ENCODE measurements at places on chromosomes 6 and 20.

DNA sequence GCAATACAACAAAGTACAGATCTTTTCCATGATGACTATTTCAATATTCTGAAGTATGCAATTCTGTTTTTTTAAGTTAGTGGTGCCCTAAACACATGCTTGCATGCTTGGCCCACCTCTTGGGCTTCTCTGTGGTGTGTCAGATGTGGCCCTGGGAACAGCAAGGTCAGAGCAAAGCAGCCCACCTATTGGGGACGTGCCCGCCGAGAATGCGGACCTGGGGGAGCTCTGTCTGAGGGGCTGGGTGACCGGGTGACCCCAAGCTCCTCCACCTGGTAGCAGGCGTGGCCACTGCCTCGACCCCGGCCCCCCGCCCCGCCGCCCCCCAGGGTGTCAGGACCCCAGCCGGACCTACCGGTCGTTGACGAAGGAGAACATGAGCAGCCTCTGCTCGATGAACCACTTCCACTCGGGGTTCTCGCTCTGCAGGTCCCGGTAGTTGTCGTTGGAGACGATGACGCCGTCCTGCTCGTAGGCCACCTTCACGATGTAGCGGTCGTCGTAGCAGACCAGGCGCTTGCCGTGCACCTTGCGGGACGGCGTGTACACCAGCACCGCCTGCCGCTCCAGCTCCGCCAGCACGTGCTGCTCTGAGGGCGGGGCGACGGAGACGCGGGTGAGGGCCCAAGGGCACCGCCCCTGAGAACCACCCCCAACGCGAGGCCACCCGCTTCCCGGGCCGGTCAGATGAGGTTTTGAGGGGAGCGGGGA lies 28.3 kb downstream of the ZC3H12D start:
- no peak overlapping the region for H3K4me3 ChIP-seq
- H3K27me3 ChIP-seq: peaks cover 8% of the 10 kb centered on the region
- DNase-seq: no peak
- H3K27ac ChIP-seq: no peak overlapping the region

DNA sequence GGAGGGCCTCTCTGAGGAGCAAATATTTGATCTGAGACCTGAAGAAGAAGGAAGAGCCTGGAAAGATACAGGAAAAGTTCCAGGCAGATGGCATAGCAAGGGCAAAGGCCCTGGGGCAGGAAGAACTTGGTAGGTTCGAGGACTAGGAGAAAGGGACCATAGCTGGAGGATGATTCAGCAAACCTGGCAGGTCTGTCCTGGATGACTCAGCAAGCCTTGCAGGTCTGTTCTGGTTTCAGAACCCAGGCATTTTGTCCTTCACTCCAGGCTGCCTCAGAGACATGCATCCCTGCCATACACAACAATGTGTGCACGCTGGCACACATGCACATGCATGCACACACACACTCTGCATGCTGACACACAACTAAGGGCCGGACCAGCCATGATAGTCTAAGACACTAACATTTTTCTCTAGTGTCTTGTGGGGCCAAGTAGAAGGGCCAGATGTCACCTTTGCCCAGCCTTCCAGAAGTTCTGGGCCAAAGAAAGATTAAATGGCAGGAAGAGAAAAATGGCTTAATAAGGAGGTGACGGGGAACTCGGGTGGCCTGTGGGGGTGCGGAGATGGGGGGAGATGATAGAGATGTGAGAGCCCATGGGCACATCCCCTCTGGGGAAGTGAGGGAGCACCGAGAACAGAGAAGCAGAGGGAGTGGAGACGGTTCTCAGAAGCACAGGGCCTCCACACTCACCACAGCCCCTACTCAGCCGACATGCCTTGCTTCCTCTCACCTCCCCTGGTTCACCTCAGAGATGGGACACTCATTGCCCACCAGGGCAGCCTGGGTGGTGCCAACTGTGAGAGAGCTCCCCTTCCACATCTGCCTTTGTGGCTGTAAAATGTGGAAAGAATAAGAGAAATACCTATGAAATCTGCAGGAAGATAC lies 15.4 kb upstream of the TRIB3 start:
- no peak overlapping the region for H3K4me3 ChIP-seq
- H3K36me3 ChIP-seq: no peaks in the 10 kb centered on the region
- DNase-seq: peak; percentile 64
- peaks cover 2% of the 10 kb centered on the region for H3K27me3 ChIP-seq
- H3K4me1 ChIP-seq: peaks cover 48% of the 10 kb centered on the region
- peak overlapping the region; percentile 54 for H3K27ac ChIP-seq

- H3K36me3 ChIP-seq: no peaks in the 10 kb centered on the region
- no peak overlapping the region for H3K4me3 ChIP-seq
- H3K4me1 ChIP-seq: no peaks in the 10 kb centered on the region
- H3K27ac ChIP-seq: no peak overlapping the region
- peaks cover 70% of the 10 kb centered on the region for H3K27me3 ChIP-seq
- no peak for DNase-seq
Observed at GRCh38 chr20:62433658-62434497, 6.5 kb upstream of the RBBP8NL start.

DNA sequence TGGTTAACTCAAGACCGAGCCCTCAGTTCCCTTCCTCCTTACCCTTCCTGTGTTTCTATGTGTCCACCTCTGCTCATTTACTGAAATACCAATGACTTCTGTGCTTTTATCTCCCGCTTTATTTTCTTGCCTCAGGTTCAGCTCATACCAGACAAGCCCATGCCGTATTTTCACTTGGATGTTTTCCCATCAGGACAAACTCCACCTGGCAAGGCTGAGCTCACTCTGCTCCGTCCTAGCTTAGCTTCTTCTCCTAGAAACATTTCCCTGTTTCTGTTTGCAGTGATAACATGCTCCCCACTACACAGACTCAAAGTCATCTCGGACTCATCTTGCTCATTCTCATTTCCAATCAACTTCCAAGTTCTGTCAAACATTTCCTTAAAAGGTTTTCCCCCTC lies 56.9 kb upstream of the TFB1M start:
- peaks cover 40% of the 10 kb centered on the region for H3K4me1 ChIP-seq
- H3K36me3 ChIP-seq: peaks cover 11% of the 10 kb centered on the region
- no peak overlapping the region for H3K27ac ChIP-seq
- H3K27me3 ChIP-seq: no peaks in the 10 kb centered on the region
- no peak for DNase-seq
- no peak overlapping the region for H3K4me3 ChIP-seq

DNA sequence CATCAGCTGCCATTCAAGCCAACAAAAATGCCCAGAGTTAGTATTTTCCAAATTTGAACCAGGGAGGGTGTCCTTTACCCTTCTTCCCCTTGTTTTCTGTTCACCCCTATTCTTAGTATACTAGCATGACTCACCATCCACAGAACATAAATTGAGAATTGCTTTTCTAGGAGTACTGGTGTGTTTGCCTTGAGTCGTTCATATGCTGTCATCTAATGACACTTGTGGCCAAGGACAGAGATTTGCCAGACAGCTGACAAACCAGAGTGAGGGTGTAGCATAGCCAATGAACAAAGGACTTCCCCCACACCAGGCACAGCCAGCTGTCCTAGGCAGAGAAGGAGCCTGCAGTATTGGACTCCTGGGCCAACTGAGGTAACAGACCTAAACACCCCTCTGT lies 62.2 kb downstream of the FILIP1 start:
- no peak overlapping the region for H3K4me3 ChIP-seq
- H3K4me1 ChIP-seq: peaks cover 34% of the 10 kb centered on the region
- H3K27ac ChIP-seq: peak overlapping the region; percentile 39
- DNase-seq: peak; percentile 43
- 0 out of 2 replicates have a peak, but pooled peaks cover 2% of the 10 kb centered on the region for H3K36me3 ChIP-seq

- H3K4me3 ChIP-seq: no peak overlapping the region
- DNase-seq: no peak
- no peak overlapping the region for H3K27ac ChIP-seq
- peaks cover 9% of the 10 kb centered on the region for H3K4me1 ChIP-seq
Observed at GRCh38 chr20:63877755-63878470, 12.8 kb downstream of the TPD52L2 start.

DNA sequence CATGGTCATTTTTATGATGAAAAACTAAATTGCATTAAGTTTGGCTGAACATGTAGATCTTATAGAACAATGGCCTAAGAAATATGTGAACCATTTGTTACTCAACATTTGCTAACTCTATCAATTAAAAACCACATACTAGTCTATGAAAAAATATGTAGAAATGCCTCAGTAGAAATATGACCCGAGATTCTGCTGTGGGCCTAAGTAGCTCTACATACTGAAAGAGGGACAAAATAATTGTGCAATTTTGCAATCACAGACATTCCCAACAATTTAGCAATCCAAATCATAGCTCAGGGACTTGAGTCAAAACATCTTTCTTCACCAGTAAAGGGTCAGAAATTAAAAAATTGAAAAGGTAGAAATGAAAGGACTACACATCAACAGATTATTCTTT lies 619.0 kb downstream of the FRK start:
- no peak overlapping the region for H3K4me3 ChIP-seq
- no peaks in the 10 kb centered on the region for H3K27me3 ChIP-seq
- no peaks in the 10 kb centered on the region for H3K36me3 ChIP-seq
- no peak overlapping the region for H3K27ac ChIP-seq

- H3K27me3 ChIP-seq: peaks cover 35% of the 10 kb centered on the region
- DNase-seq: no peak
- no peaks in the 10 kb centered on the region for H3K36me3 ChIP-seq
Observed at GRCh38 chr20:573414-574296, 30.1 kb upstream of the CSNK2A1 start.

DNA sequence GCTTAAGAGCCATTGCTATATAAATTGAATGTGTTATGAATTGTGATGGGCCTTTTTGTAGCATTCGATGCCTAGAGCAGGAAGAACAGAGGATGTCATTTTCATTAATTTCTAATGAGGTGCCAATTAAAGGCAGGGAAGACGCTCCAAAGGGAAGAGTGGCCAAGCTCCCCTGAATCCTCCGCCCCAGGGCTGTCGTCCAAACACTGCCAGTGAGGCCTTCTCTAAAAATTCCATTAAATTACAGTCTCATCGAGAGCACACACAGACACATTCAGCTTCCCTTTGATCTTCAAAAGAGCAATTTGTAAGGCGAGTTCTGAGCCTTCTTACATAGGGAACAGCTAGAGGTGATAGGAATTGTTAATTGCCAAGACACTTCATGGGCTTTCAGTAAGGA lies 300.0 kb downstream of the ZFAND3 start:
- H3K27me3 ChIP-seq: no peaks in the 10 kb centered on the region
- peaks cover 40% of the 10 kb centered on the region for H3K4me1 ChIP-seq

DNA sequence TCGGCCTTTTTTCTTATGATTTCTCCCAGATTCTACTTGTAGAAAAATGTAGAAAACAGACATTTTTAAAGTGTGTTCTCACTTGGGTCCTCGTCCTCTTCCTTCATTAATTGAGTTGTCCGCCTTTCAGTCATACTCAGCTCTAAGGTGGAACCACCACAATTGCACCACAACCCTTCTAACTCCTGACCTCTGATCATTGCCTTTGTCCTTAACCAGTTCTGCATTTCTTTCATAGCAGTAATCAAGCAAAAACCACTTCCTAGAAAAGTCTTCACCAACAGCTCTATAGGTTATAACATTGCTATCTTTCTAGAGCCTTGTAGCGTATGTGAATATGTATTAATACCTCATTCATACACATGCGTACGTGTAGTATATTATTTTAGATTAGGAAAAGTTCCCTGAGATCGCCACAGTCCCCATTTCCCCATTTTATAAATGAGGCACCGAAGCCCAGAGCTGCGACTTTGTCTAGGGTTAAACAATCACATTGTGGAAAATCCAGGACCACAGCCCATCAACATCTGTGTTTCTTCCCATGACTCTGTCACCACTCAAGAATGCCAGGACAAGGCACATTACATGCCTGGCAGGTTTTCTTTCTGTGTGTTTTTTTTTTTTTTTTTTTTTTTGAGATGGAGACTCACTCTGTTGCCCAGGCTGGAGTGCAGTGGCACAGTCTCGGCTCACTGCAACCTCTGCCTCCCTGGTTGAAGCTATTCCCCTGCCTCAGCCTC lies 175.5 kb downstream of the BTBD3 start:
- DNase-seq: no peak
- H3K4me3 ChIP-seq: no peak overlapping the region
- H3K27me3 ChIP-seq: no peaks in the 10 kb centered on the region
- no peaks in the 10 kb centered on the region for H3K36me3 ChIP-seq
- no peaks in the 10 kb centered on the region for H3K4me1 ChIP-seq

DNA sequence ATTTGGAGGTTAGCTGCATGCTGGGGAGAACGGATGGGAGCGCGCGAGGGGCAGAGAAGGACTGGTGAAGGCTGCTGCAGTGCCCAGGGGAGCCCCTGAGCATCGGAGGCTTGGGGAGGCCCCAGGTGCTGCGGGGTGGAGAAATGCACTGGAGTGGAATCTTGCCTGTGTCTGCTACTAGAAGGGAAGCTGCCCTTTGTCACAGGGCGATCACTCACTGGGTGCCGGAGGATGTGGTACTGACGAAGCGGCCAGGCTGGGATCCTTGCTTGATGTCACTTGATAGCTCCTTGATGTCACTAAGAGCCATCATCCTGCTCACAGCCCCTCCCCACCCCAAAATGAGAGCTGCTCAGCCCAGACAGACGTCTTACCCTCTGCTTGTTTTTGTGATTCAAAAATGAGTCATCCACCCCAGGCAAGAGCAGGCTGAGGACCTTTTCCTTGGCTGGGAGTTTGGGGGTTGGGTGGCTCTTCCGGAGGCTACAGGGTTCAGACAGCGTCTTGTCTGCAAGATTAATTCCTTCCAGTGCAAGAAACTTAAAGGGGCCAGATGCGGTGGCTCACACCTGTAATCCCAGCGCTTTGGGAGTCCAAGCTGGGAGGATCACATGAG lies 62.6 kb upstream of the PMEPA1 start:
- H3K27ac ChIP-seq: no peak overlapping the region
- H3K36me3 ChIP-seq: no peaks in the 10 kb centered on the region
- H3K4me3 ChIP-seq: peak overlapping the region; percentile 49
- peaks cover 22% of the 10 kb centered on the region for H3K27me3 ChIP-seq
- DNase-seq: peak; percentile 69

DNA sequence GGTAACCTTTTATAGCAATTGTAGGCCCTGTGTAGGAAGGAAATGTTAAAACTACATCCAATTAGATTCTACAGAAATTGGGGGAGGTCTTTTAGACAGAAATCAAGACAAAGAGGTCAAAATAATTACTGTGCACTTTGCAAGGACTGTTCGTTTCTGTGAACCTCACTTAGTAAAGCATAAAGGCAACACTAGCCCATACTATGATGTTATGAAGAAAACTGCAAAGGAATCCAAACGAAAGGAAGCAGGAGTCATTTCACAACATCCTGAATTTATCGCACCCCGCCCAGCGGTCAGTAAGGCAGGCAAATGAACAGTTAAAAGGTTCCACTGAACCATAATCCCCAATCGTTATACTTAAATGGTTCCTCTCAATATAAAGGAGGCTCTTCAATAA lies 429.5 kb upstream of the ARID1B start:
- H3K36me3 ChIP-seq: no peaks in the 10 kb centered on the region
- H3K4me3 ChIP-seq: no peak overlapping the region
- DNase-seq: no peak
- no peaks in the 10 kb centered on the region for H3K27me3 ChIP-seq

DNA sequence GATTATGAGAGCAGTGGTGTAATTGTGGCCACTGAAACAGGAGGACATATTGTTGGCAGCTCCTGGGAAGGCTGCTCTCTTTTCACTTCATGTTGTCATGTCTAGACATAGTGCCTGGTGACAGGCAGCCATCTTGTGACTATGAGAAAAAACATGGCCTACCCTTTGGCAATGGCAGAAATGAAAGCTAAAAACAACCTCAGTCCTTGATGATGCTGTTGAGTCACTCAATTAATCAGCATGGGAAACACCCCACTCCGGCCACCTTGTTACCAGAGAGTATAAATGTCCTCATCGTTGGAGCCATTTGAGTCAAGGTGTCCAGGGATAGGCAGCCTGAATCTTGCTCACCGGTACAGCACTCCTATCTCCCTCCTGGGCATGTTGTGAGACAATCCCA lies 31.2 kb upstream of the HMGA1 start:
- H3K36me3 ChIP-seq: peaks cover 5% of the 10 kb centered on the region
- DNase-seq: no peak
- peaks cover 15% of the 10 kb centered on the region for H3K4me1 ChIP-seq
- H3K4me3 ChIP-seq: no peak overlapping the region
- H3K27me3 ChIP-seq: no peaks in the 10 kb centered on the region
- no peak overlapping the region for H3K27ac ChIP-seq

Data from HFFc6 (cell line).